ENCODE measurements at places on chromosomes 7 and 10.

GRCh38 chr10:106474876-106475275 is 689.6 kb downstream of the SORCS1 start:
- no peak for DNase-seq

DNA sequence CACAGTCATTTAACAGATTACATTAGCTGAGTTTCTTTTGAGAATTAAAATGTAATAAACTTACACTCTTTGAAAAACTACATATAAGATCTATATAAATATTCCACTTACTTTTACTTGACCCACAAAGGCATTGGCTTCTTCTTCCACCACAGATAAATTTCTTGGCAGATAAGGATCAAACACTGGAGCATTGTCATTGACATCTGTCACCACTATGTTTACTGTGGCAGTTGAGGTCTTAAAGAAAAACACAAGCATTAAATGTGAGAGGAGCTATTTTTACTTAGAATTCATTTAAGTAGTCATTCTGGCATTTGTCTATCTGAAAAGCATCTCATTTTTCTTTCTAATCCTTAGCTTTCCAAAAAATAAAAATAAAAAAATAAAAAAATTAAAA is 734.4 kb downstream of the PCDH15 start:
- DNase-seq = no peak

DNA sequence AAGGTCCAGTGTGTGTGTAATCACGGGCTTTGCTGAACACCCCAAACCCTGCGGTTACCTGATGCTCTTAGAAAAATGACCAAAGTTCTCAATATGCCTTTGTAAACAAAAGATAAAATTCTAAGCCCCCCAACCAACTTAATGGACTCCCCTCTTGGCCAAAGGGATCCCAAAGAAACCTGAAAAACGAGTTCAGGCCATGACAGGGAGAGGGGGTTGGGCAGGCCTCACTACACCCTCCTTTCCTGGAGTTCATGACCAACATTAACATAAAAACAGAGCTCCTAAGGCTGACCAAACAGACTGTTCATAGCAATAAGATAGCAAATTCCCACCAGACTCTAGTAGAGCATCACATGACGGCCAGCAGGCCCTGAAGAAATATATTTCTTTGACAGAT is 3.0 kb upstream of the VIPR2 start:
- DNase-seq = no peak

DNA sequence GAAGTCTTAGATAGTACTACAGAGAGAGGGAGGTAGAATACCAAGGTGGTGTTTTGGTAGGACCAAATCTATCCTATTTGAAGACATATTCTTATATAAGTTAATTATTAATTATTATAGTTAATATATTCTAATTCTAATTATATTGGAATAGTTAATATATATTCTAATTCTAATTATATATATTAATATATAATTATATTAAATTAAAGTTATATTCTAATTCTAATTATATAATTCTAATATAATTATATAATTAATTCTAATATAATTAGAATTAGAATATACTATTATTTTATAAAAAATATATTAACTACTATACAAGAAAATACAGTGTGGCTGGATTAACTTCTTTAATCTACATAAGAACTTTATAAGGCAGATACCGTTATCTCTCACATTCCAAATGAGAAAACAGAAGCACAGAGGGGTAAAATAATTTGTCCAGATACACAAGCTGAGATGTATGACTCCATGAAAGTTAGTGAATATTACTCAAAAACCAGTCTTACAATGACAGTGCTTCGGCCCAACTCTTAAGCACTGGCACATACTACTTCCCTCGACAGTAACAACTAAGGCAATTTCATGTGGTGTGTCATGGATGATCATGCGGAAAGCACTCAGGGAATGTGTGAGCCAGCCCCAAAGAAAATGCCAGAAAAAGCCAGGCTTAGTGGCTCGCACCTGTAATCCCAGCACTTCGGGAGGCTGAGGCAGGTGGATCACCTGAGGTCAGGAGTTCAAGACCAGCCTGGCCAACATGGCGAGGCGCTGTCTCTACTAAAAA is 42.6 kb downstream of the TYW1B start:
- DNase-seq = no peak

GRCh38 chr10:70093335-70093944 is 39.2 kb downstream of the AIFM2 start:
- DNase-seq = no peak

DNA sequence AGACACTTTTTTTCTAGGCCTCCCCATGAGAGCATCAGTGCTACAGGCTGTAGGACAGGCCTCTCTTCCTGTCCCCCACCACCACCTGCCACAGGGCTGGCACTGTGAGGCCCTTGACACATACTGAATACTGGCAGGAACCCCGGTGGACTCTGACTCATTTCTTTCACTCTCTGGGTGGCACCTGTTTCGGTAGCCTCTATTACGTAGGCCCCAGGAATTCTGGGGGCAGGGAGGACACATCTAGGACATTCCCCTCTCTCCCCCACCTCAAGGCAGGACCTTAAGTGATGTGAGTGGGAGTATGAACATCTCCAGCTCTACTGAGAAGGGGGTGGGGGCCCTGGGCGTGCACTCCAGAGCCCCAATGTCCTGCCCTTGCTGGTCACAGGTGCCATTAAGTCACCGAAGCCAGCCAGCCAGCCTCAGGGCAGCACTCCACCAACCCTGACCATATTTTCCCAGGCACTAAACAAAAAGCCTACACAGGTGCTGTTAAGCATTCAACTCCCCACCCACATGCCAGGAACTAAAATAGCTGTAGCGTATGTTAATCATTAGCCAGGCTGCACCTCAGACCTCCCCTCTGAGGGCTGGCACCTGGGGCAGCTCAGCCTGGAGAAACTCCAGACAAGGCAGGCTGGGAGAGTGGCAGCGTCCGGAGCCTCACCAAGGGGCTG is 8.9 kb downstream of the ANXA11 start:
- no peak for DNase-seq

DNA sequence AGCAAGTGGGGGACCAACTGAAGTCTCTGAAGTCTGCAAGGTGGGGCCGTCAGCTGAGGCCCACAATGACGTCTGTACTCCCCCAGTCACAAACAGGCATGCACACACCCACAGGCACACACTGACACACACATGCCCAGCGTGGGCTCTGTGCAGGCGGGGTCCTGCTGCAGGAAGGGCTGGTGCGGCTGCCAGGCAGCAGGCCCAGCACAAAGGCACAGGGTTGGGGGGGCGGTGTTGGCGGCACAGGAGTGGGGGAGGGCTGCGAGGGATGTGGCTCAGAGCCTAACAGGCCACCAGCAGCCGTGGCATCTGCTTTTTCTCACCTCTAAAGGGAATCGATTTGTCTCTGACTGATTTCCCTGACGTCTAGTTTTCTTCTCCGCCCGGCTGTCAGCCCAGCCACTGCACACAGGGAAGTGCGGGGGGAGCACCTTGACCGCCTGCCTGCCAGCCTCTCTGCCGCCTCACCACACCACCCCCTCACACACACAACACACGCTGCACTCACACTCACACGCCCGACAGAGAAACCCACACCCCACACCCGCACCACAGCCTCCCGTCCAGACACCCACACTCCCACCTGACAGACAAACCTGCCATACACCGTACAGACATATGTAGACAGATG is 43.5 kb upstream of the ZMIZ1 start:
- DNase-seq = no peak

GRCh38 chr10:29039091-29039490 is 249.8 kb upstream of the LYZL1 start:
- DNase-seq = no peak

DNA sequence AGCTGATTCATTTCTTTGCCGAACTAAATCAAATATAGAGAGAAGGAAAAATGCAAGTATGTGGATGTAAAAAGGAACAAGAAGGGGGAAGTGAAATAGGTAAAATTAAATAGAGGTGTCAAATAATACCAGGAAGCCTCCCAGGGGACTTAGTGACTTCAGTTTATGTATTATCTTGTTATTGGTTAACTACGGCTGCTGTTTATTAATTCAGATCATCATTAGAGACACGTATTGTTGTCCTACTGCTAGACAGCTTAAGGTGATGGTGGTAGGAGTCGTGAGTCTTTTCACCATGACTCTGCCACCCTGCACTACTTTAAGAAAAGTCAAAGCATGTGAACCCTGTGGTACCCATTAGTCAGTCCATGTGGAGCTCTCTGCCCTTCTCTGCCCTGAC is 289.1 kb downstream of the PRKG1 start:
- DNase-seq = no peak

GRCh38 chr10:133336577-133337369 is at the start of gene CALY:
Gene CALY (minus strand): TSS chr10:133336896. CDS start chr10:133328989, 7,907 bp downstream.
- DNase-seq = no peak

DNA sequence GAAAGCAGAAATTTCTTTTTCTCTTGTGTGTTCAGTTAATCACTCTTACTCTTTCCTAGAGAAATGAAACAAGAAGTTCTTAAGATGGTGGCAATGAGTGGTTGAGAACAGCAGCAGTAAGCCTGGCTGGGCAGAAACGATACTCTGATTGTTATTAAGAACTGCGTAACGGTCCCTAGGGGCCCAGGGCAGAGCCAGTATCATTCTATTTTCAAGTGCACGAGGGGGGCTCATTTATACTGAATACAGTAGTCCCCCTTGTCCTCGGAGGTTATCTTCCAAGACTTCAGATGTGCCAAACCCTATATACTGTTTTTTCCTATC is 64.9 kb downstream of the EEPD1 start:
- DNase-seq = no peak

DNA sequence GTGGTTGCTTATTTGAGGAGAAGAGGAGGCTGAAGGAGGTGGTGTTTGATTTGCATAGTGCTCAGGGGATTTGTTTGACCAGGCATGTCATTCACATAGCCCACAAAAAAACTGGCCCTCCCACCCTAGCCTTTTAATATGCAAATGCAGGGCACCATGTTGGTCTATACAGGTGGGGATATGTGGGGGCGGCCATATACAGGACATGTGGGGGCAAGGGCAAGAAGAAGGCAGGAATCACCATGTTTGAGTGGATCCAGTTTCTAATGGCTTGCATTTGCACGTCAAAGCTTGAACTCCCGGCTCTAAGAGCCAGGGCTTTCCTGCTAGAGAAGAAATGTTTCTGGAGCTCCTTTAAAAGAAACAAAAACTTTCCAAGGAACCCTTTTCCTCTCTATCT is 541.0 kb downstream of the ZWINT start:
- DNase-seq = no peak

DNA sequence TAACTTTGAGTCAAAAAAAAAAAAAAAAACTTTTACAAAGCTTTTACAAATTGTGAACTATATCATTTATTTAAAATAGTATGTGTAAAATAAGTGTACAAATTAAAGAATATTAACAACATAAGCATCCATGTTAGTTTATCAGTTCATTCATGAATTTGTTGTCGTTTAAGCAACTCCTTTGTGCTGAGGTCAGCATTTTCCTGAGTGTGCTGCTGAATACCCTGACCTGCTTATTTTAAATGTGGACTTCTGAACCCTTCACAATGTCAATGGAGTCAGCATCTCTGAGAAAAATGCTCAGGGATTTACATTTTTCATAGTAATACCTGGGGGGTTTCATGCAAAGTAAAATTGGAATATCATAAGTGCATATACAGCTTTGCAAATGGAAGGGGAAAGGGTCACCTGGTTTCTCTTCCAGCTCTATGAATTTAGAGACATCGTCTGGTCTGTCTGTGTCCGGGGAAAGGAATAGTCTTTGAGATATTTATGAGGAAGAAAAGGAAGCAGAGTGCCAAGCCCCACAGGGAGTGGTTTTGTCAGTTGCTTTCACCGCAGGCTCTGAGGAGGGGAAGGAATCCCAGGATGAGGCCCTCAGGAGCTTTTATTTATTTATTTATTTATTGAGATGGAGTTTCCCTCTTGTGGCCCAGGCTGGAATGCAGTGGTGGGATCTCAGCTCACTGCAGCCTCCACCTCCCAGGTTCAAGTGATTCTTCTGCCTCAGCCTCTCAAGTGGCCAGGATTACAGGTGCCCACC is 125.5 kb upstream of the SVIL start:
- DNase-seq = no peak

- no peak for DNase-seq
Measured at GRCh38 chr10:59819683-59820082, 66.4 kb upstream of the MRLN start.

DNA sequence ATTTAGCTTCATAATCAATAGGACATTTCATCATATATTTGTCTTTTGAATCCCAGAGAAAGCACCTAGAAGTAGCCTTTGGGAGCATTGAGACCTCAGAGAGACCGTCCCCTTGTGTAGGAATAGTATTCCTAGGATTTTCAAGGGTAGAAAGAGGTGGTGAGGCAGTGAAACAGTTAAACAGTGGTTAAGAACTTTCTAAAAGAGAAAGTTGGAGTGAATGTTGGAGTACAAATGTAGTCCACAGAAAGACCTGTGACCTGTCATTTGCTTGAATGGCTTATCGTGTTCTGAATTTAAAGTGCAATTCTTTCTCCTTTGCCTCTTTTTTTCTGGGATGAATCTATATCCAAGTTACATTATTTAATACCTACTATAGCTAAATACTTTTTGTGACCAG is 30.0 kb downstream of the GBF1 start:
- DNase-seq = no peak

- DNase-seq = no peak
Measured at GRCh38 chr10:22851865-22852239, 76.0 kb upstream of the ARMC3 start.

- DNase-seq = no peak
Measured at GRCh38 chr10:97372233-97372875, 28.8 kb downstream of the RRP12 start.

GRCh38 chr10:119919826-119920225 is 27.3 kb downstream of the SEC23IP start:
- no peak for DNase-seq

GRCh38 chr10:5710859-5711258 is 26.2 kb downstream of the TASOR2 start:
- no peak for DNase-seq

DNA sequence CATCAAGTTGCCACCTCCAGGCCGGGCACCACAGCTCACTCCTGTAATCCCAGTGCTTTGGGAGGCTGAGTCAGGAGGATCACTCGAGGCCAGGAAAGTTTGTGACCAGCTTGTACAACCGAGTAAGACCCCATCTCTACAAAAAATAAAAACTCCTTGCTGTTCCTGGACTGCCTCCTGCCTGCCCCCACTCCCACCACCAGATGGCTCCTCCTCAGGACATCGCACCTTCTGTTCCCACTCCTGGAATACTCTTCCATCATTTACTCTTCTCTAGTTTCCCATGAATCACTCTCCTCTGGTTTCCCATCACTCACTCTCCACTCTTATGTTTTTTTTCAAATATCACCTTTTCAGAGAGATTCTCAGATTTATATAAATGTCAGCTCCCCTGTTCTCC is 540.7 kb downstream of the CALN1 start:
- DNase-seq = no peak

- no peak for DNase-seq
Measured at GRCh38 chr7:24700521-24701260, 56.6 kb downstream of the GSDME start.
